Activated T-cell treated with anti-CD3 and anti-CD28 coated beads, Interleukin-2, amount 50 U/mL, for 72 hours (primary cell): ENCODE measurements at places on chromosomes 3 and 15.

- H3K4me3 ChIP-seq = no peak overlapping the region
- peaks cover 5% of the 10 kb centered on the region for H3K4me1 ChIP-seq
- no peaks in the 10 kb centered on the region for H3K36me3 ChIP-seq
- DNase-seq = no peak
Observed at GRCh38 chr15:60134609-60135008, 130.5 kb downstream of the FOXB1 start.

DNA sequence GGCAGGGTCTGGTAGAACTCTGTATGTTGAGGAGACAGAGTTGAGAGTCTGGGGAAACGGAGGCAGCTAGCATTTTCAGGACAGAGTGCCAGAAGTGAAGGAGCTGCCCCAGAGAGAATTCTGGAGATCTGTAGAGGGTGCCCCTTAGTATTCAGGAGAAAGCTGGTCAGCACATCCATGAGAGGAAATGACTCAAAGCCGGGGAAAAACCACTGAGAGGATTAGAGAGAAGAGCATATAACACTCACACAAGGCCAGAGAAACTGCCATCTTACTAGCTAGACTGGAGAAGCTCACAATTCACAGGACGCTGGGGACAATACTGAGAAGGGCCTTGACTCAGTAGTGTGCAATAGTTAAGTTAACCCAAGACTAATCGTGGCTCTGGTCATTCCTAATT is 75.7 kb upstream of the DPPA4 start:
- no peak overlapping the region for H3K4me3 ChIP-seq
- no peaks in the 10 kb centered on the region for H3K36me3 ChIP-seq
- no peaks in the 10 kb centered on the region for H3K4me1 ChIP-seq
- DNase-seq = no peak
- H3K27ac ChIP-seq = no peak overlapping the region

DNA sequence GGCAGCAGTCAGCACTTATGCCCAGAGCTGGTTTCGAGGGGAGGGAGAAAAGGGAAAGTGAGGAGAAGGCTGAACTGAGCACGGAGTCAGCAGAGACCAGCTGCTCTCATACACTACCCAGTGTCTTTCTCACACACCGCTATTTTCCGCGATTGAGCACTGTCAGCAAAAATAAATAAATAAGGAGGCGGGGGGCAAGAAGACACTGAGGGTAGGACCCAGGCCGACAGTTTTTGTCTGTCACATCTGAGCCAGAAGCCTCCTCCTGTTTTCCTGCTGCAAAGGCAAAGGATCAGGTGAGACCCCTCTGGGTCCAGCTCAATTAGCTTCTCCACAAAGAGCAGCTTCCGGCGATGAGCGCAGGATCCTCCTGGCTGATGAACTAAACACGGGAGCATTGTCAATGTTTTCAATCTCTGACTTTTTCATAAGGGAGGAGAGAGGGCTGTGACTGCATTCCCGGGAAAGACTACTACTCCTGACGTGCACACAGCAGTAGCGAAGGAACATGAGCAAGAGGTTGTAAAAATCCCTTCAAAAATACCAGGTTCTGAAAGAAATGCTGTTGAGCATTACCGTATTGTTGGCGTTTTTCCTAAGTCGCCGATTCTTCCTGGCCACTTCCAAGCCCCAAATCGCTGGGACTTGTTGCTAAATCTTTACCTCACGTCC is 1.3 kb downstream of the FRMD5 start:
- H3K36me3 ChIP-seq = no peaks in the 10 kb centered on the region
- DNase-seq = no peak
- peaks cover 68% of the 10 kb centered on the region for H3K27me3 ChIP-seq
- H3K27ac ChIP-seq = no peak overlapping the region
- H3K4me1 ChIP-seq = peaks cover 20% of the 10 kb centered on the region

GRCh38 chr15:64349375-64349774 is 6.6 kb downstream of the CSNK1G1 start:
- H3K27me3 ChIP-seq = no peaks in the 10 kb centered on the region
- DNase-seq = no peak
- peaks cover 6% of the 10 kb centered on the region for H3K4me1 ChIP-seq

GRCh38 chr3:13712682-13713180 is 163.8 kb downstream of the FBLN2 start:
- H3K4me1 ChIP-seq = no peaks in the 10 kb centered on the region
- no peak overlapping the region for H3K27ac ChIP-seq
- no peak overlapping the region for H3K4me3 ChIP-seq
- H3K27me3 ChIP-seq = peaks cover 11% of the 10 kb centered on the region
- DNase-seq = no peak

DNA sequence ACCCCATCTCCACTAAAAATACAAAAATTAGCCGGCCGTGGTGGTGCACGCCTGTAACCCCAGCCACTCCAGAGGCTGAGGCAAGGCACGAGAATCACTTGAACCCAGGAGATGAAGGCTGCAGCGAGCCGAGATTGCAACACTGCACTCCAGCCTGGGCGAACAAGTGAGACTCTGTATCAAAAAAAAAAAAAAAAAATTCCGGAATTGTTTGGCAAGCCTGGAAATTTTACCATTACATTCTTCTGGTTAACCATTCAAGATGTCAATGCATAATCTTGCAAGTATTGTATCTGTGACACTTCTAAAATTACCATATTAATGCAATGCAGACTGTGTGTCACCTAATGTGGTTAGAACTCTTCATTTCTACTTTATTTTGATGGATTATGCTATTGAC is 67.0 kb downstream of the CSNK1G1 start:
- H3K4me3 ChIP-seq = no peak overlapping the region
- no peaks in the 10 kb centered on the region for H3K36me3 ChIP-seq
- H3K4me1 ChIP-seq = peaks cover 3% of the 10 kb centered on the region
- no peaks in the 10 kb centered on the region for H3K27me3 ChIP-seq
- no peak for DNase-seq
- H3K27ac ChIP-seq = no peak overlapping the region

- peaks cover 5% of the 10 kb centered on the region for H3K27me3 ChIP-seq
- H3K27ac ChIP-seq = peak overlapping the region; percentile 96
- no peak for DNase-seq
- peak overlapping the region; percentile 97 for H3K4me3 ChIP-seq
- H3K4me1 ChIP-seq = peaks cover 47% of the 10 kb centered on the region
- H3K36me3 ChIP-seq = peaks cover 6% of the 10 kb centered on the region
Observed at GRCh38 chr15:74696808-74697207, 984 bp upstream of the EDC3 start.

- no peak overlapping the region for H3K27ac ChIP-seq
- H3K4me3 ChIP-seq = no peak overlapping the region
- no peaks in the 10 kb centered on the region for H3K36me3 ChIP-seq
- no peaks in the 10 kb centered on the region for H3K27me3 ChIP-seq
- no peaks in the 10 kb centered on the region for H3K4me1 ChIP-seq
Observed at GRCh38 chr15:72168131-72168807, 29.3 kb downstream of the GRAMD2A start.

DNA sequence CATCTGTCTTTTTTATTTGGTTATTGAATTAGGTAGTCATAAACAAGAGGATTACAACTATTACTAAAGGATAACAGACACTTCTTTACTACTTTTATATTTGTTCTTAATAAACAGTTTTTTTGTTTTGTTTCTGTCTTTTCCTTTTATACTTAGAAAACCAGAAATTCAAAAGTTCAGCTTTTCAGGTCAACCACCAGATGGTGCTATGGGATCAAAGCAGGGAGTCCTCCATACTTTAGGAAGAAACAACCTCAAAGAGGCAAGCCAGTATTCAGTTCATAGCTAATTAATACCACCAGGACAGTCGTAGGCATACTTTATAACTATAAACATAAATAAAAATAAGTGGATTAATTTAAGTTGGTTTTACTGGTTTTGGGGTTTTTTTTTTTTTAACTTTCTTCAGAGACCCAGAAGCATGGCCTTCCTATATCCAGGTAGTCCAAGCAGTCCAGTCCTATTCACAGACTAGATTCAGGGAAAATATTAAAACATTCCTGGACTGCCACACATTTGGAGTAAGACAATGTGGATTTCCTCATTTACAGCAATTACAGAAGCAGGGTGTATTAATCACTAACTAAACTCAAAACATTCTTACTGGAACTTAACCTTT is 16.0 kb upstream of the EID1 start:
- H3K4me3 ChIP-seq = no peak overlapping the region
- peak; percentile 48 for DNase-seq
- H3K27me3 ChIP-seq = peaks cover 17% of the 10 kb centered on the region
- no peaks in the 10 kb centered on the region for H3K36me3 ChIP-seq

- no peak overlapping the region for H3K4me3 ChIP-seq
- no peaks in the 10 kb centered on the region for H3K36me3 ChIP-seq
- no peaks in the 10 kb centered on the region for H3K27me3 ChIP-seq
- no peak overlapping the region for H3K27ac ChIP-seq
Observed at GRCh38 chr3:44392489-44392888, 53.9 kb downstream of the TCAIM start.

DNA sequence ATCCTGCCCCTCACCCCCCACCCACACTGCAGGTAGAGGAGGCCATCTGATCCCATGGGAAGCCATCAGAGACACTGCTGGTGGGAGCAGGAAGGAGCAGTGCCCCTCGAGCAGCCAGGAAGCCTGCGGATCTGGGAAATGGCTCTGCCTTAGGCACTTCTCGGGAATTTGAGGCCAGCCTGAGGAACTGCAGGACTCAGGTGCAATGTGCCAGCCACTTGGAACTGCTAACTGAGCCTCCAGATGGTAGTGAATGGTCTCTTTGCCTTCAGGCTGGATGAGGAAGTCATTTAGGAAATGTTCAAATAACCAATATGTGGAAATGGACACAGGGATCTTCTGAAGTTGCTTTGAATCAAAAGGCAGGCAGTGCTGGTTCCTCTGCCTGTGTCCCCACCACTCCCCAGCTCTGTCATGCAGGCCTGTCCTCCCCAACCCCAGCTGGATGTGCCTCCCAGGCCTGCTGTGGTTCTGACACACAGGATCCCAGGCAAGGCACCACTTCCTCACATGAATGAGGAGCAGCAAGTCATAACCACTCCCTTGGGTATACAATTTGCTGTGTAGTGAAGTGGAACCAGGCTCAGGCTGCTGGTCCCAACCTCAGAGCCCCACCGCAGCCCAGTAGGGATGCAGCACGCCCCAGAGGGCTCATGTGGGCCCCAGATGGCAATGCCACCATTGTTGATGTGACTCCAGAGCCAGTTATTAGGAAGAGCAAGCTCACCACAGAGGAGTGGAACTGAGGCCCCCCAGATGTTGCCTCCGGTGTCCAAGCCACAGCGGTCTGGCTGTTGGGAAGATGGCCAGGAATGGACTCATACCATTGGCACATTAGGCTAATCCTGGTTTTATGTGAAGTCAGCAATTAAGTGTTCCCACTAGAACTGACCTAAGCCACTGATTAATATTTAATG is 46.5 kb upstream of the LIMD1 start:
- no peaks in the 10 kb centered on the region for H3K36me3 ChIP-seq
- H3K4me1 ChIP-seq = peaks cover 16% of the 10 kb centered on the region
- no peak overlapping the region for H3K4me3 ChIP-seq
- no peaks in the 10 kb centered on the region for H3K27me3 ChIP-seq
- DNase-seq = no peak

DNA sequence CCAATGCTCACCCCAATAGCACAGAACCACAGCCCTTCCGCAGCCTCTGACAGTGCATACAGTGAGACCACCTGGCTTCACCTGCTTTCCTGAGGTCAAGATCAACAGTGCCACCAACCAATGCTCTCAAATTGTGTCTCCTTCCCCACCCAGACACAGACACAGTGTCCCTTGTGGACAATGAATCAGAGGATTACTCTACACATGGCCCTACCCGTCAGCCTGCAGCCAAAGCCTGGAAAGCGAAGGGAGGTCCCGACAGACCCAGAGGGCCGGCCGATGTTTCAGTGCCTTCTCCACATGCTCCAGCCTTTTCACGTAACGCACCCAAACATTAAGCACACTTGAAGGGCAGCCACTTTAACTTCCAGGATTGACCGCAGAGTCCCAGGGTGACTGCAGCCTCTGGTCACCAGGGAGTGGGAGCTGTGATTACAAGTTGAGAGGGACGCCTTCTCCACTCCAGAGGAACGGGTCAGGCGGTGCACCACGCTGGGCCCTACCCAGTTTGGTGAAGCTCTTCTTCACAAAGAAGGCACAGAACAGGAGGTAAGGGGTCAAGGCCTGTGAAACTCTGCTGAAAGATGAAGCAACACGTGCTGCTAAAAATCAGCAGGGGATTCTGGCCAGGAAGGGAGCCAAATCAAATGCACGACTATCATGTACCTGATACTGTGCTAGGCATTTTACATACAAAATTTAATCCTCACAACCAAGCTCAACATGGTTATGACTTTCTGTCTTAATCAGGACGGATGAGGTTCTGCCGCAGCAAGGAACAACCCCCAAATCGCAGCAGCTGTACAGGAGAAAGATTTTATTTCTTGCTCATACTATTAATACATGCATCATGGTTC is 17.2 kb downstream of the KLHL25 start:
- no peak overlapping the region for H3K4me3 ChIP-seq
- no peak for DNase-seq
- H3K27ac ChIP-seq = no peak overlapping the region
- H3K27me3 ChIP-seq = no peaks in the 10 kb centered on the region

DNA sequence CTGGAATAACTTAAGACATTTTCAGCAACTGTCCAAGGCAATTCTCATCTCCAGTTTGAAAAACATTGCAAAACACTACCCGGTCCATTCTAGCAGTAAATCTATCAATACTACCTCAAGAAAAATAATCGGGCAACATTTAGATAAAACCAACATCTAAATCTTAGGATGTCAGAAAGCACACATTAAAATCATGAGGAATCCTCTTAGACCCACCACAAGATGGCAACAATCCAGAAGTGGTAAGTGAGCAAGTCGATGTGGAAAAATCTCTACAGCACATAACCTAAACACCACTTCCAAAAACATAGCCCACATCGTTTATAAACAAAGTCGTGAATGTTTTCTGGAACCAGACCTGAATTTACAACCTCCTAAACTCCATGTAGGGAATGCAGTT is 5.7 kb downstream of the PLCH1 start:
- H3K27me3 ChIP-seq = peaks cover 55% of the 10 kb centered on the region
- DNase-seq = no peak
- H3K27ac ChIP-seq = no peak overlapping the region
- H3K4me1 ChIP-seq = no peaks in the 10 kb centered on the region
- H3K36me3 ChIP-seq = no peaks in the 10 kb centered on the region

- H3K27ac ChIP-seq = no peak overlapping the region
- H3K4me3 ChIP-seq = no peak overlapping the region
- H3K4me1 ChIP-seq = no peaks in the 10 kb centered on the region
- peak; percentile 71 for DNase-seq
Observed at GRCh38 chr3:13884851-13885703, 5.2 kb upstream of the WNT7A start.

GRCh38 chr15:85530079-85530478 is 149.7 kb downstream of the AKAP13 start:
- H3K36me3 ChIP-seq = no peaks in the 10 kb centered on the region
- peaks cover 40% of the 10 kb centered on the region for H3K4me1 ChIP-seq
- H3K4me3 ChIP-seq = no peak overlapping the region
- H3K27me3 ChIP-seq = no peaks in the 10 kb centered on the region
- no peak for DNase-seq

DNA sequence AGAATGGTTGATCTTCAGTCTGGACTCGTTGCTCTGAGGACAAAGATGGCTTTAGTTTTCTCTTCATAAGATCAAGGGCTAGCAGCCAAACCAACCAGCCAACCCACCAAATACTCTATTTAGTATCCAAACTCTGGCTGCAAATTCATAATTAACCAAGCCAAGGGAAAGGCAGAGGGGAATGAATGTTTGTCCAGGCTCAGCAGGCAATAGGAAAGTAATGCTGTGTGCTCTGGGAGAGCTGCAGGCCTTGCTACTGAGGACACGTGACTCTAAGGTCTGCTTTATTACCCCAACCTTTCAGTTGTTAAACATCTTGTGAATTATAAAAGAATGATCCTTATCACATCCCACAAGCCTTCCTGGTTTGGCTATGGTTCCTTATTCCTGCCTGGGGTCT is 52.3 kb upstream of the GALNT15 start:
- no peak overlapping the region for H3K27ac ChIP-seq
- no peaks in the 10 kb centered on the region for H3K36me3 ChIP-seq
- no peak for DNase-seq
- no peaks in the 10 kb centered on the region for H3K27me3 ChIP-seq
